ENCODE measurements at places on chromosomes 12 and 14. TPM values are rescaled to one million over a fixed set of nuclear protein-coding genes. Genes with fewer than 3 reads are reported as not detected.
A peak's percentile ranks its signal among the peaks of the same experiment; 100 is the strongest.

DNA sequence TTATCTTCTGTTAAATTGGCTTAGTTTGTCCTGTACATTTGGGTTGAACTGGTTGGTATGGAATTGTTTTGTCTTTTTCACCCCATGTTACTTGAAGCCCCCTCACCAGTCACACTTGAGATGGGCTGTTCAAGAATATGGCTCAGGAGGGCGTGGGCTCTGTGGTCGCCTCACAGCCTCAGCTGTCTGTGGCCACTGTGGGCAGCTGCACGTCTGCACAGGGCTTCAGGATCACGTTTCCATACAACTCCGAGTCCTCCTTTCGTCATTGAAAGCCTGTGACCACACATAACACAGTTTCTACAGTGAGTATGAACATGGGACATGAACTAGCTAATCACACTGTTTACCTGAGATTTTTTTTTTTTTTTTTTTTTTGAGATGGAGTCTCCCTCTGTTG is 81.3 kb downstream of the MOK start:
- peaks cover 17% of the 10 kb centered on the region for H3K4me1 ChIP-seq
- DNase-seq = no peak
- H3K27ac ChIP-seq = no peak overlapping the region
- H3K36me3 ChIP-seq = peaks cover 9% of the 10 kb centered on the region

The TEX52 gene
- not detected for total RNA-seq

DNA sequence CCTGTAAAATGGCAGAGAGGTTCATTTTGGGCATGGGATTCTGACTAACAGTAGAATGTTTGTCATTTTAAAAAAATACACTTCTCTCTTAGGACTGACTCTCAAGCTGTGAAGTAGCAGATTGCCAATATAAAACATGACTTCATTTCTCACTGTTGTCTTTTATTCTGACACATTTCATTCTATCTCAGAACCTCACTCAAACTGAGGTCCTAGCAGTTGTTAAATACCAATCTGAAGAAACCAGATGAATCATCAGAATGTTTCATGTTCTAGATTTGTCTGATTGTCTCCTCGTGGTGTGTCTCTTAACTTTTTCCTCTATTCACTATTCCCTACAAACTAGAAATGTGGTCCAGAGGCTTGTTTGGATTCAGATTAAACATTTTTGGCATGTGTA is 276.5 kb upstream of the NPAS3 start:
- no peak overlapping the region for H3K27ac ChIP-seq
- no peaks in the 10 kb centered on the region for H3K4me1 ChIP-seq
- no peaks in the 10 kb centered on the region for H3K27me3 ChIP-seq

GRCh38 chr14:105465209-105466031 is 9.2 kb upstream of the CRIP2 start:
- no peaks in the 10 kb centered on the region for H3K27me3 ChIP-seq
- H3K36me3 ChIP-seq = peaks cover 38% of the 10 kb centered on the region
- no peak for DNase-seq
- H3K4me3 ChIP-seq = no peak overlapping the region

DNA sequence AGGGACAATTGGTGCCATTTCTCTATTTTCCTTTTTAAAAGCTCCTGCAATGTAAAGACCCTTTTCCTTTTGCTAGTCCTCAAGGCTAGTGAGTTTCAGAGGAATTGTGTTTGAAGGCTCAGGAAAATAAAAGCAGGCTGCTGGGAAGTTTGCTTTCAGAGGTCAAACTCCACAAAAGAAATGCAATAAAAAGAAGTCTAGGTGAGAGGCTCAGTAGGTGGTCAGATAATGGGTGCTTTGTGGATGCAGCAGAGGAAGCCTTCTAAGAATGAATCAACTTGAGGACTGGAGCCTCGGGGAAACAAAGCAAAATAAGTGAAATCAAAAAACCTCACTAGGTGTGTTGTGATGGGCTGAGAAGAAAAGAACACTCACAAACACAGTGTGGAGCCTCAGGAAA is 10.3 kb downstream of the CCDC175 start:
- H3K4me3 ChIP-seq = no peak overlapping the region
- DNase-seq = no peak
- H3K4me1 ChIP-seq = no peaks in the 10 kb centered on the region
- peaks cover 17% of the 10 kb centered on the region for H3K27me3 ChIP-seq

The SERPINA4 gene
- total RNA-seq = not detected

- peaks cover 38% of the 10 kb centered on the region for H3K36me3 ChIP-seq
- peaks cover 35% of the 10 kb centered on the region for H3K4me1 ChIP-seq
- no peak for DNase-seq
- no peaks in the 10 kb centered on the region for H3K27me3 ChIP-seq
- H3K4me3 ChIP-seq = no peak overlapping the region
- no peak overlapping the region for H3K27ac ChIP-seq
Observed at GRCh38 chr14:92033906-92034687, 5.8 kb downstream of the TRIP11 start.

DNA sequence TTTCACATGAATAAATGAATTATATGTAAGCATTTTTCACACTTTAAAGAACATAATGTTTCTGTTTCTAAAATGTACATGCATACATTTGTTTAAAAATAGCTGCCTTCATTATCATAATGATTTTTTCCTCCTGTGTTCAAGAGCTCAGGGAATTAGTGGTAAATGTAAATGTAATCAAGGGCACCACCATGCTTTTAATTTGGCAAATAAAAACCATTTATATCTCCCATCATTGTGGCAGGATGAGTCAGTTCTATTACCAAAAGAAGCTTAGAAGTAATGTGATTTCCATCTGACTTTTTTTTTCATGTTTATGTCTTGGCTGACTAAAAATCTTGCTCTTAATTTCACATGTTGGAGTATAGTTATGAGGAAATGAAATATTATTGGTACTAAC is 176.1 kb downstream of the GXYLT1 start:
- H3K4me3 ChIP-seq = no peak overlapping the region
- no peaks in the 10 kb centered on the region for H3K36me3 ChIP-seq
- DNase-seq = no peak

GRCh38 chr12:16610001-16610585 is 4.1 kb upstream of the LMO3 start:
- DNase-seq = no peak
- no peak overlapping the region for H3K4me3 ChIP-seq
- peaks cover 2% of the 10 kb centered on the region for H3K4me1 ChIP-seq

The KLHL33 gene
- total RNA-seq = 0.42 TPM

- H3K27me3 ChIP-seq = no peaks in the 10 kb centered on the region
- no peak overlapping the region for H3K27ac ChIP-seq
- no peaks in the 10 kb centered on the region for H3K36me3 ChIP-seq
- no peak overlapping the region for H3K4me3 ChIP-seq
Observed at GRCh38 chr12:16454481-16454880, 107.0 kb downstream of the MGST1 start.

The C1QL4 gene
- total RNA-seq = not detected

DNA sequence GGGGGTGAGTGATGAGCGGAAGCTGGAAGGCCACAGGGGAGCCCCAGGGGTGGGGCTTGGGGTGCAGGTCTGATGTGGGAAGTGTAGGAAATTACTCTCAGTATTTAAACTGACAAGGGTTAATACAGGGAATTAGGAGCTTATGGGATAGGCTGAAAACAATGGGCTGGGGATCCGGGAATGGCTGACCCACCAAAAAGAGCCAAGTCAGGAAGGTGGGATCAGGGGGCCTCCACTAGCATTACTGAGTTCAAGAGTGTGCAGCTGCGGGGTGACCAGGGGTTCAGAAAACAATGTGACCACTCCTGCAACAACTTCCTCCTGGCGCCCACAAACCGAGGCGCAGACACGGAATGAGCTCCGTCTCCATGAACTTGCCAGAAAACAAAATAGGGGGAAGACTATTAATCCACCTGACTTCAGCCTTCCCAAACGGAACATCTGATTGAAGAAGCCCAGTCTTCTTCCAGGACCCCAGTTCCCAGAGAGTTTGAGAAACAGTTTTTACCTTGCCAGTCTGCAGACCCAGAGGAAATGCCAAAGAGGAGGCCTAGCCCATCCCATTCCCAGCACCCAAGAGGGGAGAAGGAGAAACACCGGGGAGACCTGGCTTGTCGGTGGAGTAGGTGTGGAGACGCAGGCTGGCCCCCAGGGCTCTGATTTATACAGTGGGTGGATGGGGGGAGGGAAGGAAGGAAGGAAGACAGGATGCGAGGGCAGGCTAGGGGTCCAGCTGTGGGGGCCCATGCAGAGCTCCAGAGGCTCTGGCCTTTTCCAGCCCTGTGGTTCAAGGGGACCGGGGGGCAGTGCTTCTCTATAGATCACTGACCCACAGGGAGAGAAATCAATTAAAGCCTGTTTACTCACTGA is 16.5 kb upstream of the YY1 start:
- no peaks in the 10 kb centered on the region for H3K27me3 ChIP-seq
- H3K36me3 ChIP-seq = no peaks in the 10 kb centered on the region
- no peak for DNase-seq
- no peak overlapping the region for H3K27ac ChIP-seq
- no peak overlapping the region for H3K4me3 ChIP-seq

DNA sequence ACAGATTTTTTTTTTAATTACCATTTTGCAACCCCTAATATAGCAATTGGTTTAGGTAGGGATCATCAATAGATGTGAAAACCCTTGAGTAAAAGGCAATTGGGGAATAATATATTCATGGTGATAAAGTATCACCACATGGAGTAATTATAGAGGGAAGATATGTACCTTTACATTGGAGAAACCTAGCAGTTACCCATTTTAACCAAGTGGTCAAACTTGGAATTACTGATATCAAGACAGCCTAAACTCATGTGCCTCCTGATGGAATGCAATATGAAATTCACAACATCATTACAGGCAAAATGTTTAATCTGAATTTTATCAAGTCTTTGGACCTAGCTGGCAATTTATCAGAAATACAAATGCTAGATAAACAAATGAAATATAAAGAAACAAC is 6.7 kb upstream of the SLC10A1 start:
- H3K36me3 ChIP-seq = no peaks in the 10 kb centered on the region
- no peak overlapping the region for H3K4me3 ChIP-seq
- H3K4me1 ChIP-seq = no peaks in the 10 kb centered on the region
- peaks cover 8% of the 10 kb centered on the region for H3K27me3 ChIP-seq

The SLC8A3 gene
- total RNA-seq = 0.13 TPM

The NPFF gene
- not detected for total RNA-seq

The GPR135 gene
- 1.5 TPM for total RNA-seq

GRCh38 chr12:115638733-115639647 is 638.5 kb downstream of the MED13L start:
- DNase-seq = no peak
- no peaks in the 10 kb centered on the region for H3K36me3 ChIP-seq
- no peaks in the 10 kb centered on the region for H3K27me3 ChIP-seq
- H3K4me3 ChIP-seq = no peak overlapping the region
- H3K27ac ChIP-seq = no peak overlapping the region
- no peaks in the 10 kb centered on the region for H3K4me1 ChIP-seq

The SERPINA1 gene
- 0.31 TPM for total RNA-seq

DNA sequence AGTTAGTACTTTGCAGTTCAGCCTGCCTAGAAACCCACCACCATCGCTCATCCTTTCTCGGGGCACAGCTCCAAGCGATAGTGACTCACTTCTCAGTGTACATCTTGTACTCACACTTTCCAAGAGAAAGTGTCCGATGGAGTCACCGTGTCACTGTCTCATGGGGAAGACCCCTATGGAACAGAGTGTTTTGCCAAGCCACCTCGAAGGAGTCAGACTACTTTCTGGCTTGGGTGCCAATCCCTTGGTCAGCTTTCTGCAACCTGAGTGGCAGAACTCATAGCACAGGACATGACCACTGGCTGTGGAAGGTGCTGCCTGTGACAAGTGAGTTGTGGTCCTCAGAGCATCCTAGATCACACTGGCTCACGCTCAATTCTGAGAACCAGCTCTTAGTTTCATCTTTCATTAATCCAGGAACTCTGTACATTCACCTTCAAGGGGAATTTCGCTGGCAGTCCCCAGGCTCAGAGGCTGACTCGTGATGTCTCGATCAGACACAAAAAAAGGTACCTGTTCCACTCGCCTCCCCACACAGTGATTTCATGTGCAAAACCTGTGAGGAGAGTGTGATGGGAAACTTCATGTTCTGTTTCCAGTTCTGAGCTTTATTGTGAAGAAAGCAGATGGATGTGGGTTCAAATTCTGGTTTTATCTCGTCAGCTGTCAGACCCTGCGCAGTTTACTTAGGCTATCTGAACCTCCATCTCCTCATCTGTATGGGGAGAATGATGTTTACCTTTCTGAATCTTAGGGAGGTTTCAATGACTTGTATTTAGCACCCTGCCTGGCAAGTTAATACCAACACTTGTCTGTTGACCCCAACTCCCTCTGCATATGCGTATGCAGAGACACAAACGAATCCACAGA is 127.3 kb upstream of the CCND2 start:
- H3K4me1 ChIP-seq = peaks cover 91% of the 10 kb centered on the region
- no peaks in the 10 kb centered on the region for H3K27me3 ChIP-seq
- peak; percentile 37 for DNase-seq
- peak overlapping the region; percentile 57 for H3K4me3 ChIP-seq

GRCh38 chr12:127381043-127381668 is 885.8 kb upstream of the TMEM132C start:
- no peaks in the 10 kb centered on the region for H3K27me3 ChIP-seq
- H3K27ac ChIP-seq = no peak overlapping the region
- H3K4me3 ChIP-seq = no peak overlapping the region
- no peaks in the 10 kb centered on the region for H3K4me1 ChIP-seq

The ACRBP gene
- 5.4 TPM for total RNA-seq

The CDCA3 gene
- total RNA-seq = 1.6 TPM

GRCh38 chr12:15404485-15404884 is 82.2 kb downstream of the PTPRO start:
- no peak overlapping the region for H3K4me3 ChIP-seq
- peaks cover 2% of the 10 kb centered on the region for H3K27me3 ChIP-seq
- H3K27ac ChIP-seq = no peak overlapping the region
- DNase-seq = no peak
- no peaks in the 10 kb centered on the region for H3K4me1 ChIP-seq

DNA sequence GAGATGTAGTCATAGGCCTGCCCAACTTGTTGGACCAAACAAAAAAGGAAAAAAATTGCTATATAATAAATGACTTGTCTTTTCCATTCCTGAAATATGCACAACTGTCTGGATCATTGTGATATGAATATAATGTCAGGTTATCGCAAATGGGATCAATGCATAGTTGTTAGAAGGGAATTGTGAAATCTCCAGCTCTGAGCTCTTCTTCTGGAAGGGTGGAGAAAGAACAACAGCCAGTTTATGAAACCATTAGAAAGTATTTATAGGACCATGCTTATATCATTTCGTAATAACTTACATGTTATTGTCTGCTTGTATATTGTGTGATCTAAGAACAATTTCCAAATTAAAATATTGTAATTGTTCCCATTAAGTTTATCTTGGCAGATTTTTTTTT is 35.7 kb upstream of the HIF1A start:
- H3K27ac ChIP-seq = no peak overlapping the region
- no peaks in the 10 kb centered on the region for H3K27me3 ChIP-seq
- no peak for DNase-seq
- no peak overlapping the region for H3K4me3 ChIP-seq

The KRT83 gene
- total RNA-seq = not detected

GRCh38 chr12:106195621-106196027 is 52.2 kb downstream of the CKAP4 start:
- no peak overlapping the region for H3K4me3 ChIP-seq
- no peaks in the 10 kb centered on the region for H3K36me3 ChIP-seq
- no peak for DNase-seq
- H3K27ac ChIP-seq = no peak overlapping the region
- H3K4me1 ChIP-seq = no peaks in the 10 kb centered on the region
- peaks cover 11% of the 10 kb centered on the region for H3K27me3 ChIP-seq

All from activated B cell treated with CpG ODN at 0.5 μM for 24 hours (primary cell).